ENCODE measurements at places on chromosomes 3 and 15.

GRCh38 chr15:58604455-58604923 lies 145.0 kb downstream of the ADAM10 start:
- DNase-seq = no peak

DNA sequence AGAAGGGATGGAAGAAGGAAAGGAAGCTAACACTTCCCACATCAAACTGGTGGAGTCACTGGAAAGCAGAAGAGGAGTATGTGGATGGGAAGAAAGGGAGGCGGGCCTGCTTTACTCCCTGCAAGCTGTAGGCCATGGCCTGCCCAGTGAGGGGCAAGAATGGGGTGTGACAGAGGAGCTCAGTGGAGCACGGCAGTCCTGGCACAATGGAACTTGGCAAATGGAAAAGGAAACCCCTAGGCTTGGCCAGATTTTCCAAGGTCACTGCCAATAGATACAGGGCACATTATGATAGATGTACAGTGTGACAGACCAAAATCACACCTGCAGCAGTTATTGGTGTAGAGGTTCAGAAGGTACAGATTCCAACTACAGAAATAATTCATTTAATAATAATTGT lies 111.6 kb downstream of the ALDH1A2 start:
- no peak for DNase-seq

- DNase-seq = no peak
Measured at GRCh38 chr3:13111873-13112520, 38.8 kb upstream of the IQSEC1 start.

DNA sequence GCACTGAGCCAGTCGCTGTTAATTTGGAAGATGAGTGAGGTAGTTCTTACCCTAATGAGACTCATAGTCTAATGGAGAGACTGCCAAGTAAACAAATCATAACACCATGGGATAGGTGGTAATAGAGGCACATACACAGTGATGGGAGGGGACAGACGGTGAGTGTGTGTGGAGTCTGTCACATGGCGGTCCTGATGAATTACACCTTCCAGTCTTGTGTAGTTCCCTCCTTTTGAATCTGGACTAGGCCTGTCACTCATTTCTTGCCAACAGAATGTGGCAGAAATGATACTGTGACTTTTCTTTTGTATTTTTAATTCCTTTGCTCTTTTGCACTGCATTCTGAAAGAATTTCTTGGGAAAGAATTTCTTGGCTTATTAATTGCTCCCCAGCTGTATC lies 78.1 kb downstream of the NR1D2 start:
- DNase-seq = no peak

DNA sequence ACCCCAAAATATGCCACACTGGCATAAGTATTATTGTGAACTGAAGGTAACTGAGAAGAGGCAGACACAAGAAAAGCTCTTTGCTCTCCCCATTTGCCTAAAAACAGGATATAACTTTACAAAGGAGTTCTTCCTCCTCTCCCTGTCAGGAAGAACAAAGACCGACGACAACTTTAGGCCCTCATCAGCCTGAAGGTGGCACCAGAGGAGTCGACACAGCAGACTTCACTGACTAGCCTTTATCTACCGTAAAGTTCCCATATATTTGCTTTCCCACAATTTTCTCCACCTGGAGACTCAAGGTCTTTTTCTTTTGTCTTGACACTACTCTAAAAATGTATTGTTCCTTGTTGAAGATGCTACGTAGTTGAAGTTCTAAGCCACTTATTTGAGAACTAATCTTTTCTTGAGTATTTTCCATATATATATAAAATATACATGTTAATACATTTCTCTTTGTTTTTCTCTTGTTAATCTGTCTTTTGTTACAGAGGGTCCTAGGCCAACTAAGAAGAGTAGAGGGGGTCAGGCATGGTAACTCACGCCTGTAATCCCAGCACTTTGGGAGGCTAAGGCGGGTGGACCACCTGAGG lies 16.2 kb upstream of the XIRP1 start:
- no peak for DNase-seq

DNA sequence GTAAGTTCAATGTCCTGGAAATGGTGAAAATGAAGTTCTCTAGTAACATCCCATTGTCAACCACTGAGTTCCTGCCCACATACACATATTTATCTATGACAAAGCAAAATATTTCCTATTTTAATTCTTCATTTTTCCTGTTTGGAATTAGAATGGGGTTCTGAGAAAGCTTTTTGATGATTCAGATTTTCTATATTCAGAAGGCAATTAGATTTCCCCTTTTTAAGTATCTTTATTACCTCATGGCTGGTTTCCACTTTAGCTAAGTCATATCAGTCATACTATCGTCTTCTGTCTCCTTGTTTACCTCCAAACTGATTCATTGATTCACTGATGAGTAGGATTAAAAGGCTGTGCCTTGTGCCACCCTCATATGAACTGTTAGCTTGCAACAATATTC lies 17.9 kb downstream of the ETFA start:
- DNase-seq = no peak
